Neuronal stem cell (in vitro differentiated cells): ENCODE measurements at places on chromosomes 3 and 15.

- H3K4me3 ChIP-seq, result no peak overlapping the region
- no peaks in the 10 kb centered on the region for H3K36me3 ChIP-seq
These were observed 5.4 kb upstream of the TOPBP1 start for GRCh38 chr3:133667118-133667517.

DNA sequence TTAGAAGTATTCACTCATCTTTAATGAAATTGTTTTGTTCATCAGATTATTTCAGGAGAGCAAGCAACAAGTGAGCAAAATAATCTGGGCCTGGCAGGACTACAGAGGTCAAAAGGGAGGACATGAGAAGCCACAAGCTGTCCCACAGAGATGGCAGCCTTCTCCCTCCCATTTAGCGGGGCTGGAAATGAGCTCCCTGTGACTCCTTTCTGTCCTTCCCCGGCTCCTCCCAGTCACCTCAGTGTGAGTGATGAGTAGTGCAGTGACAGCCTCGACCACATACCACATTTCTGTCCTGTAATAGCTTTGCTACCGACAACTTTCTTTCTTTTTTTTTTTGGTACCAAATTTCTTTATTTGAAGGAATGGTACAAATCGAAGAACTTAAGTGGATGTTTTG is 38.0 kb downstream of the RAB7A start:
- no peak overlapping the region for H3K4me3 ChIP-seq
- H3K27ac ChIP-seq, result no peak overlapping the region
- DNase-seq, result no peak
- no peaks in the 10 kb centered on the region for H3K27me3 ChIP-seq
- H3K4me1 ChIP-seq, result no peaks in the 10 kb centered on the region
- H3K36me3 ChIP-seq, result peaks cover 38% of the 10 kb centered on the region

GRCh38 chr15:23857028-23857641 is 170.0 kb upstream of the NDN start:
- peaks cover 42% of the 10 kb centered on the region for H3K4me1 ChIP-seq
- no peak overlapping the region for H3K27ac ChIP-seq
- H3K36me3 ChIP-seq, result no peaks in the 10 kb centered on the region
- H3K4me3 ChIP-seq, result no peak overlapping the region
- DNase-seq, result peak; percentile 56
- no peaks in the 10 kb centered on the region for H3K27me3 ChIP-seq

DNA sequence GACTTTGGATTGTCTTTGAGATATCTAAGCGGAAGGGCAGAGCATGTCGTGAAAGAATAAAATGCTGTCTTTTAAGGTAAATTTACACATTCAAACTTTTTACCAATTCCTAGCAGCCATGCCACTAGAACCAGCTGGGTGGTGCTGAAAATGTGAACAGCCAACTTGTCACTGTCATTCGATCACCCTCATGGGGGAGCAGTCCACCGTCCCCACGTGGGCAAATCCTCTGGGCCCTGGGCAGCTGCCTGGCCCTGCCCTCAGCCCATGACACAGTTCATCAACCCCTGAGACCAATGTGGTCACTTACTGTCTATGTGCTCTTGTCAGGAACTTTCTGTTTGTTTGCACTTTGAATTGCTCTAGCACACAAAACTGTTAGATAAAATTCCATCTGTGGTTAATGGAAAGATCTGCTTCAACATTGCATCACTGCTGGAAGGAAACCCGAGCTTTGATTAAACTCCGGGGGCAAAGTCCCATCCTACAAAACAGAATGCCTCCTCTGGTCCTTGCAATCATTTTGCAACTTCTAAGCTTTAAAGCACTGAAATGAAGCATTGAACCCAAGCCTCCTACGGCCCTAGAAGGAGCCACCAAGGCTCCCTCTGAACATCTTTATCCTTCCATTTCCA is 50.1 kb downstream of the PCSK6 start:
- H3K27ac ChIP-seq, result no peak overlapping the region
- no peak for DNase-seq
- H3K27me3 ChIP-seq, result no peaks in the 10 kb centered on the region
- H3K4me3 ChIP-seq, result no peak overlapping the region
- peaks cover 8% of the 10 kb centered on the region for H3K4me1 ChIP-seq

DNA sequence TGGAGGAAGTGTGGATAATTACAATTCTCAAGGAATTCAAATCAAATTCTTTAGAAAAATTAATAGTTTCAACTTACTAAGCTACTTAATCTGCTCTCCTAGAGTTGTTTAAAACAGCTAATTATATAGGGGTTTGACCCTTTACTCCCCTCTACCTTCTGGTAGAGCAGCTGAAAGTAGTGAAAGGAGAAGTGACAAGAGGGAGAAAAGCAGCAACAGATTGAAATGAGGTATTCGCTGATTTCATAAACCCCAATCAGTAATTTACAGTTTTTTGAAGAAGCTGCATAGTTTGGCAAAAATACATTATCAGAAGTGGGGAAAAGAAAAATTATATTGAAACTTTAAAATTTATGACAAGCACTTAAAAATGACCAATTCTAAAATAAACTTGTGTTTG is 52.8 kb downstream of the ZMAT3 start:
- H3K4me1 ChIP-seq, result peaks cover 3% of the 10 kb centered on the region
- no peak overlapping the region for H3K27ac ChIP-seq
- H3K36me3 ChIP-seq, result peaks cover 7% of the 10 kb centered on the region
- no peaks in the 10 kb centered on the region for H3K27me3 ChIP-seq
- H3K4me3 ChIP-seq, result no peak overlapping the region
- no peak for DNase-seq

DNA sequence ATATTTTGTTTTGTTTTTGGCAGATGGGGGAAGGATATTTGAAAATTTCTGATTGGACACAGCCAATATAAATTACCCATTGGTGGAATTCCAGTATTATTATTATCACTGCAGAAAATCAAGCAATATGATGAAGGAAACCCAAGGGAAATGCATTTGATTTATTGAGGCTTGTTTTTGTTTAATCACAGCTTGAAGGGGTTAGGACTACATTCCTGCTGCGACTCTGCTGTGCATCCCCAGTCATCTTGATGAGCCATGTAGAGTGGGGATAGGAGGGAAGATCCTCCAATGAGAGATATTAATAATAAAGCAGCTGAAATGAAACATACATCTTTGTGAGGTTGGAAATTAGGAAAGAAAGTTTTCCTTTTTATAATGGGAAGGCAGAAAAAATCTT is 208.6 kb downstream of the GAP43 start:
- no peak overlapping the region for H3K27ac ChIP-seq
- no peaks in the 10 kb centered on the region for H3K36me3 ChIP-seq

- no peaks in the 10 kb centered on the region for H3K27me3 ChIP-seq
- H3K36me3 ChIP-seq, result no peaks in the 10 kb centered on the region
- no peak for DNase-seq
- H3K4me3 ChIP-seq, result no peak overlapping the region
- H3K27ac ChIP-seq, result no peak overlapping the region
These were observed 38.2 kb upstream of the UBE2E1 start for GRCh38 chr3:23767546-23767945.

GRCh38 chr3:78588906-78589621 is 1178.7 kb downstream of the ROBO1 start:
- DNase-seq, result no peak
- H3K4me3 ChIP-seq, result no peak overlapping the region
- no peaks in the 10 kb centered on the region for H3K27me3 ChIP-seq
- peaks cover 8% of the 10 kb centered on the region for H3K4me1 ChIP-seq
- H3K36me3 ChIP-seq, result no peaks in the 10 kb centered on the region

DNA sequence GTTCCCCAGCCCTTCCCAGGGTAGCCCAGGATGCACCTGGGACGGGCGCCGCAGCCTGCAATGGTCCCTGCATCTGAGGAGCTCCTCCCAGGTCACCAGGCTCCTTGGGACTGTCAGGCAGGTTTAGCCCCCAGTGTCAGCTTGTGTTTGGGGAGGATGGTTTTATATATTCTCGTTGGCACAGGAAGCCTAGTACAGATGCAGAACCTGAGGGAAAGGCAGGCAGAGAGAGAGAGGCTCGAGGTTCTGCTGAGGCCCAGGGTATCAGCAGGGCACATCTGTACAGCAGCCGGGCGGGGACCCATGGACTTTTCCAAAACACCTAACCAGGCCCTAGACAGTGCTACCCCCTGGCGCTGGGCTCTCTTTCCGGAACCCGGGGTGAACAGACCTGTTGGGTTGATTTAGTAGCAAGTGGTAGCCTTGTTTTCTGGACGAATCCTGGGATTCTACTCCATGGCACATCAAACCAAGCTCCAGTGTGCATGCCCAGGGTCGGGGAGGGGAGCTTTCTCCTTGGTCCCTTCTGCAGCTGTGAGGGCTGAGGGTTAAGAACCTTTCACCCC is 8.6 kb downstream of the PAK6 start:
- peaks cover 9% of the 10 kb centered on the region for H3K27me3 ChIP-seq
- DNase-seq, result no peak
- H3K4me1 ChIP-seq, result peaks cover 5% of the 10 kb centered on the region

GRCh38 chr3:162390891-162391290 is 894.3 kb downstream of the OTOL1 start:
- H3K27me3 ChIP-seq, result no peaks in the 10 kb centered on the region
- no peak overlapping the region for H3K27ac ChIP-seq
- H3K4me3 ChIP-seq, result no peak overlapping the region
